ENCODE measurements at places on chromosomes 6 and 20. TPM values are rescaled to one million over a fixed set of nuclear protein-coding genes. Genes with fewer than 3 reads are reported as not detected.
A peak's percentile ranks its signal among the peaks of the same experiment; 100 is the strongest.

DNA sequence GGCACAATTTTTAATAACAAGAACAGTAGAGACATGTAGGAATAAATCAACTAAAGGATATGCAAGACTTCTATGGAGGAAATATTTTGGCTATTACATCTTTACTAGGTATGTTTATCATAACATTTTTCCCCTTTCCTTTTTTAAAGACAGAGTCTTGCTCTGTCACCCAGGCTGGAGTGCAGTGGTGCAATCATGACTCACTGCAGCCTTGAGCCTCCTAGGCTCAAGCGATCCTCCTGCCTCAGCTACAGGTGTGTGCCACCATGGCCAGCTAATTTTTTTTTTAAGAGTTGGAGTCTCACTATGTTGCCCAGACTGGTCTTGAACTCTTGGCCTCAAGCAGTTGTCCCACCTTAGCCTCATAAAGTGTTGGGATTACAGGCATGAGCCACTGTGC, 37.0 kb downstream of the AKAP7 start:
- no peak for DNase-seq

GRCh38 chr6:135053406-135053805, 1.2 kb downstream of the HBS1L start:
- DNase-seq, result no peak

The ZNF76 gene
- 55.7 TPM for total RNA-seq

DNA sequence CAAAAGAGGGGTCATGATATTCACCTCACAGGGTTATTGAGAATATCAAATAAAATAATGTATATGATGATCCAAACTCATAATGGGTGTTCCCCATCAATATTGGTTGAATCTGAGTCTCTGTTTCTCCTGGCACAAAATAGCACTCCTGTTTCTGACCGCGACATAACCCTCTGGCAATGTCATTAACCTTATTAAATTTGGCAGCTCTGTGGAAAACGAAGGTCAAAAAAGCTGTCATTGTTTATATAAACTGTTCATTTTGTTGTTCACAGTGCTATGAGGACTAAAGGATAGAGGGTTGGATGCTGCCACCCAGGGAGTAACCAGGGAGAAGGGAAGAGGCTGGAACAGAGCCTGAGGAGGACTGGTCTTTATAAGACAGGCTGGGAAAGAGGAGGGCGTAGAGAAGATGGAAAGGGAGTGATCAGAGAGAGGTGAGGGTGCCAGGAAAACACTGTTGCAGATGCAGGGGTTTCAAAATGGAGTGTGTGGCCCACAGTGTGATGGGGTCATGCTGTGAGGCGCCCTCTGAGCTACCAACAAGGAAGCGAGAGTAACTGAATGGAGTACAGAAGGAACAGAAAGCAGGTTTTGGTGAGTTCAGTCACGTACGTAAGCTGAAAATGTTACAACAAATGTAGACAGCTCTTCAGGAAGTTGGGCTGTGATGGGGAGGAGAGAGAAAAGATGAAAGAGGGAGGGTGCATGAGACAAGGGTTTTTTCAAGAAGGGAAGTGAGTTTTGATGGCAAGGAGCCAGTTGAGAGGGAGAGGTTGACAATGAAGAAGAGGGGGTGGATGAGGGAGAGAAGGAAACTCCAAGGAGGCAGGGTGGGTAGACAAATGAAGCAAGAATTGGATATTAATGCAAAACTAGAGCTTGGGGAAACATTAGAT, 251.6 kb upstream of the TAB2 start:
- peak; percentile 21 for DNase-seq

The FBXO5 gene
- total RNA-seq, result 43.6 TPM

The CTCFL gene
- total RNA-seq, result not detected

- no peak for DNase-seq
These were observed 293.0 kb upstream of the PRDM1 start for GRCh38 chr6:105793130-105793529.

The OGFR gene
- 32.9 TPM for total RNA-seq

The BTN1A1 gene
- total RNA-seq, result 0.16 TPM

- DNase-seq, result no peak
These were observed 622.8 kb upstream of the NRSN1 start for GRCh38 chr6:23503173-23503572.

DNA sequence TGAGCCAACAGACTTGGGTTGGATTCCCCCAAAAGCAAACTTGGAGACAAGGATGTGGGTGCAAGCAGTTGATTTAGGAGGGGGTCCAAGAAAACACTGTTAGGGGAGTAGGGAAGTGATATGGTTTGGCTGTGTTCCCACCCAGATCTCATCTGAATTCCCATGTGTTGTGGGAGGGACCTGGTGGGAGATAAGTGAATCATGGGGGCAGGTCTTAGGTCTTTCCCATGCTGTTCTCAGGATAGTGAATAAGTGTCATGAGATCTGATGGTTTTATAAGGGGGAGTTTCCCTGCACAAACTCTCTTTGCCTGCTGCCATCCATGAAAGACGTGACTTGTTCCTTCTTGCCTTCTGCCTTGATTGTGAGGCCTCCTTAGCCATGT, 542.6 kb downstream of the DHX35 start:
- DNase-seq, result no peak

GRCh38 chr6:34025861-34026260, 120.0 kb downstream of the GRM4 start:
- DNase-seq, result no peak

GRCh38 chr6:34246563-34247391, 2.0 kb downstream of the SMIM29 start:
- DNase-seq, result peak; percentile 69

The LAMA5 gene
- 0.95 TPM for total RNA-seq
